Spleen (tissue), 13 donors: ENCODE measurements at places on chromosomes 7 and 10. TPM values are rescaled to one million over a fixed set of nuclear protein-coding genes. Genes with fewer than 3 reads are reported as not detected.

Gene DLX6
- not detected for total RNA-seq

Gene PIP
- not detected for total RNA-seq

Gene ERVW-1
- not detected for total RNA-seq

Gene PTF1A
- not detected for total RNA-seq

Gene IDI2
- total RNA-seq = not detected

DNA sequence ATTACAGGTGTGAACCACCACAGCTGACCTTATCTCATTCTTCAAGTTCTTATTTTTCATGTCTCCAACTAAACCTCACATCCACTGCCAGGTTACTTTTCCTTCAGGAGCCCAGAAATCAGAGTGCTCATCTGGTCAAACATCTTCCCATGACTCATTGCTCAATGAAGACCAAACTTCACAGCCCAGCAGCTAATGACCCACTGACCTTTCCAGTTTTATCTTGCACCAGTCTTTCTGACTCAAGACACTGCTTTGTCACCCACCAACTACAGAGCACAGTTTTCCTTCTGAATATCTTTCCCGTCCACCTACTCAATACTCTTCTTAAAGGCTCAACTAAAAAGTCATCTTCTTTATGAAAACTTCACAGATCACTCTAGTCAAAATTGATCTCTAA lies 245.1 kb downstream of the CHCHD3 start:
- no peak for DNase-seq

- DNase-seq = no peak
These were observed 345 bp downstream of the COBL start for GRCh38 chr7:51316262-51316665.

DNA sequence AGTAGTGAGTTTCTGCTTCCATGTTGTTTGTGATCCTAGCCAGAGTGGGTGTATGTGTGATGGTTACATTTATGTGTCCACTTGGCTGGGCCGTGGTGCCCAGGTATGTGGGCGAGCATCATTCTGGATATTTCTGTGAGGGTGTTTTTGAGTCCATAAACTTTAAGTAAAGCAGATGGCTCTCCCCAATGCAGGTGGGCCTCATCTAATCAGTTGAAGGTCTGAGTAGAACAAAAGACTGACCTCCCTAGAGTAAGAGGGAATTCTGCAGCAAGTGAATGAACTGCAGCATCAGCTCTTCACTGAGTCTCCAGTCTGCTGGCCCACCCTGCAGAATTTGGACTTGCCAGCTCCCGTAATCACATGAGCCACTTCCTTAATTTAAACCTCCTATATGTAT lies 571.9 kb downstream of the ACTR3B start:
- no peak for DNase-seq

DNA sequence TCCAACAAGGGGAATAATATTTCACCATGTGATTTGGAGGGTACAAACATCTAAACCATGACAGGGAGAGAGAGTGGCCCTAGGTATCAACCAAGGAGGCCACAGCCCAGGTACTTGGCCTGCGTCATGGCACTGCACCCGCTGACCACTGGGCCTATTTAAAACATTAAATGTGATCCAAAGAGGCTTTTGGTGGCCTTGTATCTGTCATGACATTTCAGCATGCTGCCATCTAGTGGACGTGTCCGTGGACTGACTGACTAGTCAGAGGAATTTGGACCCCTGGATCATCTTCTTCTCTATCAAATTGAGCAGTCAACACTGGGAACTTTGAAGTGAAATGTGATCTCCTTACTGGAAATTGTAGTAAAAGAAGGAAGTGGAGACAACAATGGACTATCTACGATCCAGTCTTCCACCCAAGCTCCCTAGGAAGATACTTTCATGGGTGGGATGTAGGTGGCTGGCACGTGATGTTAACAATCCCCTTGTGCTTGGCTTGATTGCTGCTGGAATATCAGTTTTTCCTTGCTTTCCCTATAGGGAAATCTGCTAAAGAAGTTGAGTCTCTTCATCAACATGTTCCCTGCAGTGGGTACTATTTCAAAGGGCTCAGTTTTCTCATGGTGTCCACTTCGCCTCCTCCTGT lies 24.6 kb upstream of the ITGA8 start:
- no peak for DNase-seq

DNA sequence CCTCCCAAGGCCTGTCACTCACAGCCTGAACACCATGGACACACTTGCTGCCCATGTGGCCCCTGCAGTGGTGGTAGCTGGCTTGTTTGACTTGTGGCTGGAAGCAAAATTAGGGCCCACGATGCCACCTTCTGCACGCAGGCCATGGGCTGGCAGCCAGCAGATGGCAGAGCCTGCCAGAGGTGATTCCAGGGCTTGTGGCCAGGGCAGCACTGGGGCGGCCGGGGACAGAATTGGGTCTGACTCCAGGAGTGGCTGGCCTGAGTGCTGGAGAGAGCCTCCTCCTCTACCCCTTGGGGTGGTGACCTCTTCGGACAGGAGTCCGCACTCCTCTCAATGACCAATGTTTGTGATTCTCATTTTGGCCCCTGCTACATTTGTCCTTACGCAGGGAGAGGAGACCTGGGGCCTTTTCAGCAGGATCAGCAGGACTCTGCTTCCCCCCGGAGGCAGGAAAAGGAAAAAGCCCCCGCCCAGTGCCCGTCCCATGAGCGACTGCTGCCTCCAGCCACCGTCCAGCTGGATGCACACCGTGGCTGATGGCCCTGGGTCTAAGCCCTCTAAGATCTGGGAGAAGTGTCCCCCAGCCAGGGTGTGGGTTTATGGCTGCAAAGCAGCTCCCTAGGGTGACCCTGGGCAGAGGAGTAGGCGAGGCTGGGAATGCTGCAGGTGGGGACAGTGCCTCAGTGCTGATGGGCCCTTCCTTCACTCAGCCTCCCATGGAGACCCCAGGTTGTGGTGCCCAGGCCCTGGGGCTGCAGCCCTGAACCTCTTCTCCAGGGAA lies 26.5 kb downstream of the DNAJB12 start:
- no peak for DNase-seq

DNA sequence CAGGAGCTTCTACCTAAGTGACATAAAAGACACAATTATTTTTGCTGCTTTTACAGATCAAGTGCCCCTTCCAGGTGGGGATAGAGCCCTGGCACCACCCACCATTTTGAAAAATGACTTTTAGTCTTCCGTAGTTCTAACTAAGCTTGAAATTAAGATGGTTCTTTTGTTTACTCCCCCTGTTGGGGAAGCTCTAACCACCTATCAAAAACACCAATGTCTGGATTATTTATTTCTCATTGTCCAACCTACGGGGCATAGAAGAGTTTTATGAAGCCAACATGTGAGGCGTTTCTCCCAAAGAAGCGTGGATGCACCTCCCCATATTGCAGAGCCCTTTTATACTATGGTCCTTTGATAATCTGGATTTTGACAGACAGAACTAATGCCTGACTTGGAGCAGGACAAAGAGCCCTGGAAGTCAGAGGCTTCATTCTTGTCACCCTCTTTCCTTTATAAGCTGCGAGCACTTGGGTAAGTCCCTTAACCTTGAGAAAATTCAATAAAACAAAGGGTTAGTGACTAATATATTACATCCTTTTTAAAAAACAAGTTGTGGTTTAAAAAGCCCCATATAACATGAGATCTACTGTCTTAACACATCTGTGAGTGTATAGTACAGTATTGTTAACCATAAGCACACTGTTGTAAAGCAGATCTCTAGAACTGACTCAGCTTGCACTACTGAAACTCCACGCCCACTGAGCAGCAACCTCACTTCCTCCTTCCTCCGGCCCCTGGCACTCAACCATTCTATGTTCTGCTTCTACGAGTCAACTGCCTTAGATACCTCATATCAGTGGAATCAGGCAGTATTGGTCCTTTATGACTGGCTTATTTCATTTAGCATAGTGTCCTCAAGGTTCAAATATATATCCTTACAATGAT lies 67.5 kb downstream of the ATXN7L1 start:
- DNase-seq = peak; percentile 89

DNA sequence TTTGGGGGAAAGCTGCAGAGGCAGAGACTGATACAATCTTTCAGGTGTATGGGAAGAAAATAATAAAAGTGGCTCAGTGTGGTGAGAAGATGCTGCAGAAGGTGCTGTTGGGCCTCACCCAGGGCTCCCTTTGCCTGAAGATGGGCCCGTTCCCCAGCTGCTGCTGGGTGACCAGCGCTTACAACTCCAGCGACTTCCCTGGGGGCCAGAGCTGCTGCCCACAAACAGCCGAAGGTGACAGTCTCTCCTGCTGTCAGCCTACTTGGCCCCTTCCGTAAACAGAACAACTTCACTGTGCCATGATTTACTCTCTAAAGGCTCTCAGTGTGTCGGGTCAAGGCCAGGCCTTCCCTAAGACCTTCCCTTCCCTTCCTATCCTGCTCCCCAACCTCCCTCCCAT lies 93.6 kb upstream of the PCBD1 start:
- peak; percentile 42 for DNase-seq

DNA sequence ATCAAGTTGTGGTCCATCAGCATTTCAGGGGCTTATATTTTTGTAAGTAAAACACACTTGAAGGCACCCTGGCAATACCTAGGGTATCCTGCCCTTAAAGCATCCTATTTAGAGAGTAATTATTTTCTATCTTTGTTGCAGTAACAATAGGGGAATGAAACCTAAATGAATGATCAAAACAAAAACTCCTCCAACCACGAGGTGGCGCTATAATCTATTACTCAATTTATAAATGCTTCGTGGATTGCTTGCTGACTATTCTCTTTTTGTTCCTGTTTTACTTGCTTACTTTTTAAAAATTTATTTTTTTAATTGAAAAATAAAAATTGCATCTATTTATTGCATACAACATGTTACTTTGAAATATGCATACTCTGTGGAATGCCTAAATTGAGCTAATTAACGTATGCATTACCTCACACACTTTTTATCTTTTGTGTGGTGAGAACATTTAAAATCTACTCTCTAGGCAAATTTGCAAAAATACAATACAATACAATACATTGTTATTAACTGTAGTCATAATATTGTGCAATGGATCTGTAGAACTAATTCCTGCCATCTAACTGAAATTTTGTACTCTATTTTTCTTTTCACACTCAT lies 147.7 kb upstream of the BMPER start:
- DNase-seq = no peak

DNA sequence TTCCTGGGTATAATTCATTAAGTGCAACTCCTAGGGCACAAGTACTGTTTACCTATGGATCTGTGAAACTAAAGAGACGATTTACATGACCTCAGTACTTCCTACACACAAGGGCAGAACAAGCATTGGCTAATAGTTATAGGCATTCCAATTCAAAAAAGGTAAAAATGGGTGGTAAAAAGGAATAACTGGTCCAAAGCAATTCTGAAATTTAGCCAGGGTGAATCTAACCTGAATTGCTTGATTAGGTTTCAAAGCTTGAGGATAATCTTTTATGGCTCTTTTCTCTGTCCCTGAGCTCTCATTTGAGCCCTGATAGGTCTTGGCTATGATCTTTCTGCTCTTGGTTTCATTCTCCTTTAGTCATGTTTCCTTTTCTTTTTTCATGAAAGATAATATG lies 52.3 kb upstream of the CALCR start:
- no peak for DNase-seq

GRCh38 chr7:157609932-157610640 lies 273.3 kb downstream of the DNAJB6 start:
- peak; percentile 67 for DNase-seq

GRCh38 chr7:40231796-40232195 lies 97.0 kb downstream of the SUGCT start:
- no peak for DNase-seq

DNA sequence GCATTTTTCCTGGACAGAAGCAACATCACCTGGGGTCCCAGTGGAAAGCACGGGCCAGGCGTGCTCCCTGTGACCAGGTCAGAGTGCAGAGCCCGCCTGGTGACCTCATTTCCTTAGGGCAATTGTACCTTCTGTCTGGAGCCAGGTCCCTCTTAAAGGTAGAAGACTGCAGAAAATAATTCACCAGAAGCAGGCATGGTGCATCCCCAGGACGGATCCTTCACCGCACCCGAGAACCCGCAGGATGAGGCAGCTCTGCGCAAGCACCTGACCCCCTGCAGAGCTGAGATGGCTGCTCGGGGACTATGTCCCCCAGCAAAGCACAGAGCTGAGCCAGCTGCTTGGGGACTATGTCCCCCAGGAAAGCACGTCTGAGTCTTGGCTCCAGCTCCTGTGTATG lies 557.6 kb downstream of the PTPRN2 start:
- DNase-seq = peak; percentile 43

DNA sequence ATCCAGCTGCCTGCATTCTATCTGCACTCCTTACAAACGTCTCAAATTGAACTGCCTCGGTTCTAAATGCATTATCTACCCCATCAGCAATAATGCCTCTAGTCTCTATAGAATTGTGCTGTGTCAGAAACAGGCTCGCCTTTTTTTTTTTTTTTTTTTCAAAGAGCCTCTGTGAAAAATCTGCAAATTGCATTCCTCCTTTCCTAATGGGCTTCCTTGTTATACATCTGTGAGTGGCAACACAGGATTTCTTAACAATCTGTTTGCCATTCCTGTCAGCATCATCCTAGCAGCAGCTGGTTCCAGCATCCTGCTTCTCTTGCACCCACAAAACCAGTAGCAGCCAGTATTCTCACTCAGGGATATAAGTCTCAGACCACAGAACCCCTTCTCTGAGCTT lies 413.5 kb upstream of the SEMA3D start:
- no peak for DNase-seq

DNA sequence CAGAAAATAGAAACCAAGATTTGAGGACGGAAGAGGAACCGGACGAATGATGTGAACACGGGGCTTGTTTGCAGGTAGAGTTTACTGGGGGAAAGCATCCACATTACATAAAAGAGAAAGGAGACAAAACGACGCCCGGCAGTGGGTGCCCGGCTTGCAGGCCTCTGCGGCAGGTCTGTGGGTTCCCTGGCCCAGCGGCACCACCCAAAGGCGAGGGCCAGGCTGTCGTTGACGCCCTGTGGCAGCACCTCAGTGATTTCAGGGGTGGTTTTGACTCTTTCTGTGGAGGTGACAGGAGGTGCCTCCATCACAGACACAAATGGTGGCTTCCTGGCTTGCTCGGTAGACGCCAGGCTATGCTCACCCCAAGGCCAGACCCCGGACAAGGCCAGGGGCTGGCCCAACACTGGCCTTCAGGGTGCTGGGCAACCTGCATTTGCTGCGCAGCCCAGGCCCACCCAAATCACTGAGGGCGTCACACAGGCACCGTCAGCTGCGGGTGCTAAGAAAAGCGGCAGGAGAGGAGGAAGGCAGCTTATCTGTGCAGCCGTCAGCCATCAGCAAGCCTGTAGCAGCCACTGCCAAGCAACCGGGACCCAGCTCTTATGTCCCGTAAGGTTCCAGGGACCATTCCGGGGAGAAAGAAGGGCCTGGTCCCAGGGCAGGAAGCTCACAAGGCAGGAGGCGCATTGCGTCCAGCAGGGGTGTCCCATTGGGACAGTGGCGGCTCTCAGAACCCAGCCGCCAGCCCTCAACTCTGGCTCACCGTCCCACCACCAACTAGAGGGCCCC lies 230.3 kb downstream of the PTPRN2 start:
- DNase-seq = peak; percentile 57
